H9 (cell line): ENCODE measurements at places on chromosomes 7 and 10. TPM values are rescaled to one million over a fixed set of nuclear protein-coding genes. Genes with fewer than 3 reads are reported as not detected.

DNA sequence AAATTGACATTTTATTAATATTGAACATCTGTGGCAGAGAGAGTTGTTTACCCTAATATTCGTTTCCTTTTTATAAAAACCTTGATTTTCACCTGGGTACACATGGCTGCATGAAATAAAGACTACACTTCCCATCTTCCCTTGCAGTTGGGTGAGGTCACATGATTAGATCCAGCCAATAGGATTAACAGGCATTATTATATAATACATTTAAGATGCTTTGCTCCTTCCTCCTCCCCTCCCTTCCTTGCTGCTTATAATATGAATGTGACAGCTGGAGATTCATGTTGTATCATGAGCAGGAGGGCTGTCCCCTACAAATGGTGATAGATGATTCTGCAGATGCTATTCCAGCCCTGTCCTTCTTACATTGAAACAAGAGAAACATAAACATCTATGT, 146.6 kb downstream of the SH2D4B start:
- H3K4me3 ChIP-seq, result no peak overlapping the region
- H3K4me1 ChIP-seq, result no peaks in the 10 kb centered on the region
- no peaks in the 10 kb centered on the region for H3K27me3 ChIP-seq
- no peaks in the 10 kb centered on the region for H3K36me3 ChIP-seq
- H3K27ac ChIP-seq, result no peak overlapping the region

GRCh38 chr10:101238732-101239105, 9.5 kb upstream of the LBX1 start:
- H3K36me3 ChIP-seq, result no peaks in the 10 kb centered on the region
- H3K4me3 ChIP-seq, result no peak overlapping the region
- no peak overlapping the region for H3K27ac ChIP-seq
- H3K27me3 ChIP-seq, result peaks cover 72% of the 10 kb centered on the region
- DNase-seq, result no peak

DNA sequence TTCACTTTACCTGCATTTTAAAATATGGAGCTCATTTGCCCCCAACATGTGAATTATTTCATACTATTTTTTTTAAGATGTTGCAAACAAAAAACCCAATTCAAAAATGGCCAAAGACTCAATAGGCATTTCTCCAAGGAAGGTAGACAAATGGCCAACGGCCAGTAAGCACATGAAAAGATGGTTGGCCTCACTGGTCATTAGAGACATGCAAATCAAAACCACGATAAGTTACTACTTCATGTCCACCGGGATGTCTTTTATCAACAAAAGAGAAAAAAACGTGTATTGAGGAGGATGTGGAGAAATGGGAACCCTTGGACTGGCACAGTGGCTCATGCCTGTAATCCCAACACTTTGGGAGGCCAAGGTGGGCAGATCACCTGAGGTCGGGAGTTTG, 3.4 kb upstream of the CTBP2 start:
- H3K4me3 ChIP-seq, result no peak overlapping the region
- no peak for DNase-seq
- H3K4me1 ChIP-seq, result no peaks in the 10 kb centered on the region
- H3K36me3 ChIP-seq, result no peaks in the 10 kb centered on the region
- no peaks in the 10 kb centered on the region for H3K27me3 ChIP-seq
- no peak overlapping the region for H3K27ac ChIP-seq

GRCh38 chr7:66078067-66078466, 2.4 kb downstream of the ASL start:
- no peak overlapping the region for H3K27ac ChIP-seq
- H3K4me3 ChIP-seq, result no peak overlapping the region
- no peaks in the 10 kb centered on the region for H3K27me3 ChIP-seq

DNA sequence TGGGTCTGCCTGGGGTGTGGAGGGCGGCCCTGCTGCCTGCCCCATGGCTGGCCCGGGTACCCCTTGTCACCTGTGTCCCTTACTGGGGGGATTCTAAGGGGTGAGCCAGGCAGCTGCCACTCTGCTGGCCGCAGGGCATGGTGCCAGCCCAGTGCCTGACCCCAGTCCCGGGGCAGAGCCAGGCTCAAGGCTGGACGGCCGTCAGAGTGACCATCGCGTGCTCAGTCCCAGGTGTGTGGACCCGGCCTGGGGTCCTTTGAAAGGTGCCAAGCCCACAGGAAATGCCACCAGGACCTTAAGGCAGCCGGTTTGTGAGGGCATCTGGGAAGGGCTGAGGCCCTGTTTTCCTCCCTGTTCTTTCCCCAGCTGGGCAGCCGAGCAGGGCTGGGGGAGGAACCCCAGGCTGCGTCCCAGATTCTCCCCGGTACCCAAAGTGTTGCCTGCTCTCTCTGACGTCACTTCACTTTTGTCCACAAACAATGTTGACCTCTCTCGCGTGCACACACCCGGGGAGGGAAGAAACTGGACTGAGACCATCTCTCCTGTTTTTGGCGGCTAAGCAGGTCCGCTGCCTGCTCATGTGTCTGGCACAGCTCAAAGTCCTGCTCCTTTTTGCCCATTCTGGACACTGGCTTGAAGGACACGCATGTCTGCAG, 37.6 kb downstream of the PAPOLB start:
- no peaks in the 10 kb centered on the region for H3K27me3 ChIP-seq
- DNase-seq, result no peak
- no peaks in the 10 kb centered on the region for H3K4me1 ChIP-seq
- H3K27ac ChIP-seq, result no peak overlapping the region
- H3K36me3 ChIP-seq, result peaks cover 3% of the 10 kb centered on the region; the same call in 2 of the 3 replicates
- H3K4me3 ChIP-seq, result no peak overlapping the region

- H3K36me3 ChIP-seq, result no peaks in the 10 kb centered on the region
- H3K4me3 ChIP-seq, result no peak overlapping the region
- H3K4me1 ChIP-seq, result no peaks in the 10 kb centered on the region
Observed at GRCh38 chr10:113214331-113214730, 264.3 kb downstream of the TCF7L2 start.

- H3K27me3 ChIP-seq, result peaks cover 1% of the 10 kb centered on the region; the same call in 1 of the 2 replicates
- H3K27ac ChIP-seq, result no peak overlapping the region
- no peaks in the 10 kb centered on the region for H3K36me3 ChIP-seq
- H3K4me1 ChIP-seq, result no peaks in the 10 kb centered on the region; the same call in 1 of the 2 replicates
- H3K4me3 ChIP-seq, result no peak overlapping the region
Observed at GRCh38 chr7:44261240-44261639, 60.5 kb downstream of the YKT6 start.

GRCh38 chr7:1300206-1300605, 67.5 kb downstream of the UNCX start:
- no peaks in the 10 kb centered on the region for H3K4me1 ChIP-seq
- H3K36me3 ChIP-seq, result no peaks in the 10 kb centered on the region
- no peak for DNase-seq
- H3K27ac ChIP-seq, result no peak overlapping the region
- no peak overlapping the region for H3K4me3 ChIP-seq
- H3K27me3 ChIP-seq, result no peaks in the 10 kb centered on the region

GRCh38 chr7:69684369-69685292, 86.4 kb downstream of the AUTS2 start:
- no peak for DNase-seq
- H3K36me3 ChIP-seq, result no peaks in the 10 kb centered on the region
- H3K27ac ChIP-seq, result no peak overlapping the region
- no peak overlapping the region for H3K4me3 ChIP-seq

- no peaks in the 10 kb centered on the region for H3K36me3 ChIP-seq
- no peak for DNase-seq
- H3K27ac ChIP-seq, result no peak overlapping the region
- H3K4me3 ChIP-seq, result no peak overlapping the region
- no peaks in the 10 kb centered on the region for H3K27me3 ChIP-seq
- H3K4me1 ChIP-seq, result no peaks in the 10 kb centered on the region
Observed at GRCh38 chr10:131271195-131271880, 40.2 kb downstream of the TCERG1L start.

DNA sequence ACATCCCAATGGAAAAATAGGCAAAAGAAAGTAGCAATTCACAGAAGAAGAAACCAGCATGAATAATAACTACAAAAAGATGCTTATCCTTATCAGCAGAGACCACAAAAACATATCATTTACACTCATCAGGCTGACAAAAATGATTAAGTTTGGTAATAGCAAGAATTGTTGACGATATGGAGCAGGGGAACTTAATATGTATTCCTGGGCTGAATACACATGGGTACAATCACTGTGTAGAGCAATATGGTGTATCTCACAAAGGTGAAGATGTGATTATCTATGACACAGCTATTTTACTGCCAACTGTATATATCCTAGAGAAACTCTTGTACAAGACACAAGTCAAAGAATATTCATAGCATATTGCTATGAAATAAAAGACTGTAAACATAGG, 141.8 kb upstream of the NOBOX start:
- no peak overlapping the region for H3K27ac ChIP-seq
- H3K27me3 ChIP-seq, result no peaks in the 10 kb centered on the region
- H3K36me3 ChIP-seq, result no peaks in the 10 kb centered on the region
- H3K4me3 ChIP-seq, result no peak overlapping the region
- H3K4me1 ChIP-seq, result no peaks in the 10 kb centered on the region
- no peak for DNase-seq

GRCh38 chr10:48288661-48289060, 14.2 kb upstream of the FRMPD2 start:
- no peak overlapping the region for H3K4me3 ChIP-seq
- H3K27me3 ChIP-seq, result no peaks in the 10 kb centered on the region
- peaks cover 5% of the 10 kb centered on the region for H3K36me3 ChIP-seq
- DNase-seq, result no peak
- no peaks in the 10 kb centered on the region for H3K4me1 ChIP-seq
- no peak overlapping the region for H3K27ac ChIP-seq

GRCh38 chr10:58360412-58361004, 24.7 kb upstream of the TFAM start:
- no peak overlapping the region for H3K4me3 ChIP-seq
- no peak overlapping the region for H3K27ac ChIP-seq
- DNase-seq, result no peak
- H3K27me3 ChIP-seq, result no peaks in the 10 kb centered on the region

DNA sequence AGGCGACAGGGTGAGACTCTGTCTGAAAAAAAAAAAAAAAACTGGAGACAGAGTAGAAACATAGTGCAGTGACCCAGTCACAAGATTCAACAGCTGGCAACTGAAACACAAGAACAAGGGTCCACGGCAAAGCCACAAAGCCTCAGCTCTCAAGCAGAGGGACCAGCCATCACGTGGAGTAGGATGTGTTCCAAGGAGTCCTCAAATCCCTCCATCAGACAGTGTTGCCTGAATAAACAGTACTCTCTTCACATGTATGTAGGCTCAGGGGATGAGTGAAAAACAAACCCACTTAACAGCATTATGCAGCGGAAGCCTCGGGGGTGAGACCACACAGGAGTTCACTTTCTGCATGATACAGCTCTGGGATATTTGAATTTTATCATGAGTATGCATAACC, 62.0 kb downstream of the SLIT1 start:
- H3K4me3 ChIP-seq, result no peak overlapping the region
- H3K36me3 ChIP-seq, result no peaks in the 10 kb centered on the region
- H3K27ac ChIP-seq, result no peak overlapping the region
- no peak for DNase-seq
- H3K4me1 ChIP-seq, result no peaks in the 10 kb centered on the region

GRCh38 chr7:89133819-89134218, 338.3 kb upstream of the TEX47 start:
- peaks cover 4% of the 10 kb centered on the region; the same call in 1 of the 2 replicates for H3K36me3 ChIP-seq
- DNase-seq, result no peak
- no peaks in the 10 kb centered on the region for H3K27me3 ChIP-seq
- H3K4me1 ChIP-seq, result no peaks in the 10 kb centered on the region

DNA sequence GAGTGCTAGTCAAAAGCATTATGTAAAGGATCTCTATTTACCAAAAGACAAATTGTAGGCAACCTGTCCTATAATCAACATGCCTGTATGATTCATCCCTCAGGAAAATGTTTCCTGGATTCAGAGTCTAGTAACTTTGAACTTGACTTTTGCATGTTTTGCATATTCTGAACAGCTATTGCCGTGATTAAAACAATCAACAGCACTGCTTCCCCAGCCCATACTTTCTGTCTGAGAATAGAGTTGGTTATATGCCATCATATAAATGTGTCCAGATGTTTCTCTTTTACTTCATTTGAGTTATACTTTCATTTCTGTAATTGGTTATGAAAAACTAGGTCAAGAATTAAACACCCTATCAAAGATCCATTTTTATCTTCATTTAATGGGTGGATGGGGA, 83.5 kb downstream of the ZMYND11 start:
- H3K4me1 ChIP-seq, result no peaks in the 10 kb centered on the region
- H3K27me3 ChIP-seq, result no peaks in the 10 kb centered on the region
- H3K36me3 ChIP-seq, result no peaks in the 10 kb centered on the region
- no peak overlapping the region for H3K4me3 ChIP-seq

FAM221A gene
- 13.4 and 15.0 TPM in 2 replicates for total RNA-seq

CLCN1 gene
- total RNA-seq, result 0.11 and 0.13 TPM in 2 replicates

GARIN1A gene
- 0.50 and 0.98 TPM in 2 replicates for total RNA-seq
